Left renal pelvis (tissue), 4 donors: ENCODE measurements at places on chromosomes 11 and 22. TPM values are rescaled to one million over a fixed set of nuclear protein-coding genes. Genes with fewer than 3 reads are reported as not detected.

The THAP7 gene
- 15.4 TPM for polyA plus RNA-seq

- no peak for DNase-seq
Observed at GRCh38 chr11:65680192-65680743, 17.6 kb upstream of the RELA start.

- DNase-seq = no peak
Observed at GRCh38 chr22:26172389-26172990, 3.2 kb downstream of the SEZ6L start.

DNA sequence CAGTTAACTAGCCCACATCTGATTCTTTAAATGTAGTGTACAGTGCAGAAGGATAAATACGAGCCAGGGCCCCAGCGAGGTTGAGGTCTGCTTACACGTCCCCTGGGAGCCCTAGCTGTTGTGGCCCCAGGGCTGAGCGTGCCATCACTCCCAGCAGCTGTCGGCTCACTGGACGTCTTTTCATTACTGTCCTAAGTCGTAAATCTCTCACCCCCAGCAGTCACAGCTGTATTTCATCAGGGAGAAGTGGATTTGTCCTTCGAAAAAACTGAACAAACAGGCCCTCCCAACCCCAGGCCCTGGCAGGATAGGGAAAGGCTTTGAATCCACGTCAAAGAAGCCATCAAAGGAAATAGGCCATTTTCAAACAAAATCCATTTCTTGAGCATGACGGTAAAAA is 110.4 kb upstream of the CSNK2A3 start:
- DNase-seq = peak; percentile 44

The RTN4R gene
- polyA plus RNA-seq = 8.9 TPM

The APOA4 gene
- polyA plus RNA-seq = not detected

DNA sequence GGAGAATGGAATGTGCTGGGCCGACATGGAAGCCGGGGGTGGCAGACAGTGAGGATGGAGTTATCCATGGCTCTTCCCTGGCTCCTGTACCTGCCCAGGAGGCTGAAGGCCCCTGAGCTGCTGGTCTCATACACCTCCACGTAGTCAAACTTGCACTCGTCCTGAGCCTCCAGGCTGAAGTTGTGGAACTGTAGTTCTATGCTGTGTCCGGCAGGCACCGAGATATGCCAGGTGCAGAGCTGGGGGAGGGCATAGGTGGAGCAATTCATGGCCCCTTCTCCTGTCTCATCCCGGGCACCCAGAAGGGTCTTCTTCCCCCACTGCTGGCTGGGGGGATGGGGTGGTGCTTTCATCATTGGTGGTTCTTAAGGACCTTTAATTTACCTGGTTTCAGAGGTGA is 2.8 kb downstream of the MFRP start:
- no peak for DNase-seq

The TEX12 gene
- not detected for polyA plus RNA-seq

GRCh38 chr11:119380827-119381180 is 686 bp downstream of the USP2 start:
- no peak for DNase-seq

GRCh38 chr11:32154275-32154674 is 63.4 kb downstream of the RCN1 start:
- no peak for DNase-seq

DNA sequence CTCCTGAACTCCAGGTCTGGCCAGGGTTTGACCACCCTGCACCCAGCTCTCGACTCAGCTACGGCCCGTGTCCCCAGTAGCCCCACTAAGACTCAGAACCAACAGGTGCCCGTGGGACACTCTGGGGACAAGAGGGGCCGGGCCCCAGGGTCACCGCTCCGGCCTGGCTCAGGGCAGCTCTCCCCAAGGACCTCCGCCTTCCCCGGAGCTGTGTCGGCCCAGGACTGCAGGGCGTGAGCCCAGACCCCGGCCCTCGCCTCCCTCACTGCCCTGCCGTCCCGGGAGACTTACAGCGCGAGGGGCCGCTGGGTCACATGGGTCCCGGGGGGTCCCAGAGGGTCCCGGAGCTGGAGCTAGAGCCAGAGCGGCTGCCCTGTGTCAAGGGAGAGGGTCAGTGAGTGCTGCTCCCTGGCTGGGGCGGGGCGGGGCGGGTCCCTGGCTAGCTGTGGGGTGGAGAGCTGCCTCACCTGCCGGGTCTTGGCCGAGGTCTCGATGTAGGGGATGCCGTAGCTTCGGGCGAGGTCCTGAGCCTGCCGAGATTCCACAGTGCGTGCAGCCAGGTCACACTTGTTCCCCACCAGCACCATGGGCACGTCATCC is 2.3 kb downstream of the HRAS start:
- DNase-seq = no peak

DNA sequence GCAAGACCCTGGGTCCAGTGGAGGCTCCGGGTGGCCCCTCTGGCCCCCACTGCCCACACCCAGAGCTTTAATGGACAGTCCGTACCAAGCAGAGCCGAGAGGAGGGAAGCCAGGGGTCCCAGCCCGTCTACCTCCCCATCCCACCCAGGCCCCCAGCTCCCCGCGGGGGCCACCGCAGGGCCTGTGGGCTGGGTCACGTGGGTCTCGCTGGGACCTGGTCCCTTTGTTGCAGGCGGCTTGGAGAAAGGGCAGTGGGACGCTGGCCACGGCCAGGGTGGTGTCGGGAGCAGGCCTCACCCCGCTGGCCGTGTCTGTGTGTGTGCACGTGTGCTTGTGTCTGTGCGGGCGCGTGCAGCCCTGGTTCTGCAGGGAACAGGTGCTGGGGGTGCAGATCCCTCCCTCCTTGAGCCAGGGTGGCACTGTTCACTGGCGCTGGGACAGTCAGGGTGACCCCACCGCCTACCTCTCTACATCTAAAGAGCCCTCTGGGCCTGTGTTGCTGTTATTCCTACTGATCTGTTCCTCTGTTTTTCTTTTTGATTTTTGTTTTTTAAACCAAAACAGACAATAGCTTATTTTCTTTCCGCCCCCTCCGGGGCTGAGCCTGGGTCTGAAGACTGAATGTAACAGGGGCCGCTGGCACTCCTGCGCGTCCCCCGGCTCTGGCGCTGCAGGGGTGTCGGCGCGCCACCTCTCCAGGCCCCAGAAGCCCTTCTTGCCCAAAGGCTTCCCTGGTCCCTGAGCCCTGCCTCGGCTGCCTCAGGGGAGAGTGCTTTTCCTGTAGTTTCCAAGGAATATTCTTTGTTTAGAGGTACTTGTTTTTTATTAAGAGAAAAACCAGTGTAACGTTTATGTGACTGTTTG is 20.1 kb upstream of the TMEM191C start:
- no peak for DNase-seq

DNA sequence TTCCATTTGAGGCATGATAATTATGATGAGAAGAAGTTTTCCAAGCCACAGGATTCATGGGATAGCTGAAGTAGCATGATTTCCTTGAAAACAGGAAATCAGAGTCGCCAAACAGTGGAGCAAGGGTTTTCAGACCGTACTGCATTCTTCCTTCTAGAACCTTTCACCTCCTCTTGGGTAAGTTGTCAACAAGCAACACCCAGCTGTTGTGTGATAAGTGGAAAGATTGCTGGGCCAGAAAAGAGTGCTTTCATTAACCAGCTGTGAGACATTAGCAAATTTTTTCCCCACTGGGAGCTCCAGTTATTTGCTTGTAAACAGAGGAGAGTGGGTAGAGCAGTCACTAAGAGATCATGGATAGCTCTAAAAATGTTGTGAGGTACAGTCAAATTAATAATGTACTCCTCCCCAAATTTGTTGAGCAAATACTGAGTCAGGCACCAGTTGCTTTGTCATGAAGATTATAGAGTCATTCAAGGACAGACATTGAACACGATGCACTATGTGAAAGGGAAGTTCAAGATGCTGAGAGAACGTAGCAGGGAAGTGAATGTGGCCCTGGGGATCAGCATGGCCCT is 11.7 kb upstream of the MPEG1 start:
- no peak for DNase-seq

- DNase-seq = no peak
Observed at GRCh38 chr11:87466223-87466622, 428.5 kb downstream of the TMEM135 start.

GRCh38 chr11:87604350-87604749 is 566.6 kb downstream of the TMEM135 start:
- DNase-seq = no peak

The CD82 gene
- polyA plus RNA-seq = 20.0 TPM

The C1QTNF5 gene
- 34.3 TPM for polyA plus RNA-seq

The CALCB gene
- polyA plus RNA-seq = 0.19 TPM

- DNase-seq = no peak
Observed at GRCh38 chr11:83801799-83802198, 515.6 kb upstream of the CCDC90B start.

The HSD17B12 gene
- polyA plus RNA-seq = 90.9 TPM

DNA sequence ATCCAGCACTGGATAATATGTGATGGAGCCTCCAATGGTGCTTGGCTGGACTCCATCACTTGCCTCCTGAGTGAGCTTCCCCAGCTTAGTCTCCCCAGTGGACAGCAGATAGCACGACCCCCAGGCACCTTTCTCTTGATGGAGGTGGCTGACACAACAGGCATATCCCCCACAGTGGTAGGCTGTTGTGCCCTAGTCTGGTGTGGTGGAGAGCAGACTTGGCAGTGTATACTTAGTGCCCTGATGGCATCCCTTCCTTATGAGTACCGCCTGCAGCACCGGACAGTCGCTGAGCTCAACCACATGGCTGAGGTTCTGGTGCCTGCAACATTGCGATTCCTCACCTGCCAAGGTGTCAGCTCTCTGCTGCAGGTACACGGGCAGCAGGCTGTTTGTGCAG is 50.1 kb downstream of the DNHD1 start:
- DNase-seq = no peak

DNA sequence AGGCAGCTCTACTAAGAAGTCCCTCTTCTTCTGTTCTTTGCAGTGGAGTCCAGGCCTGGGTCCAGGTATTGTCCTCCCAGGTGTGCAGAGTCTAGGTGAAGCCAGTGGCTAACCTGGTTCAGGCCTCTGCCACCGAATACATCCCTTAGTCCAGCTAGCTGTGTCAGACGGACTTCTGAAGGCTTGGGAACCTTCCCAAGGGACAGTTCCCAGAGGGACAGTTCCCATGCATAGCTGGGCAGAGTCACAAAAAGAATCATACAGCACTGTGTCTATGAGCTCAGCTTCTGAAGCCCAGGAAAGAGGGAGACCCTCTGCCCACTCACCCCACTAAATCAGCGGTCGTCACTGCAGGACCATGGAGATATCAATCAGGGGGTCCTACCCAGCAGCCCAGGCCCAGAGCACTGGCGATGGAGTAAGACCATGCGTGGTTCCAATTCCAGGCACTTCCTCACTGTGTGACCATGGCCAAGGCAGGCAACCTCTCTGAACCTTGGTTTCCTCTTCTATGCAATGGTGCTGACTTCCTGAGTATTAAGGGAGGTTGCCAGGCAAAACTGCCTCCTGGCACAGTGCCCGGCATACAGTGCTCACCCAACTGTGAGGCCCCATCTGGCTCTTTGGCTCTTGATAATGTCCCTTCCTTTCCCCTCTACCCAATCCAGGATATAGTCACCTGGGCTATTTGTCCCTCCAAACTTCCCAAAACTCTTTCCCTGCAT is 3.4 kb downstream of the MS4A10 start:
- DNase-seq = no peak
